Erythroblast (primary cell): ENCODE measurements at places on chromosomes 16 and 17.
A peak's percentile ranks its signal among the peaks of the same experiment; 100 is the strongest.

DNA sequence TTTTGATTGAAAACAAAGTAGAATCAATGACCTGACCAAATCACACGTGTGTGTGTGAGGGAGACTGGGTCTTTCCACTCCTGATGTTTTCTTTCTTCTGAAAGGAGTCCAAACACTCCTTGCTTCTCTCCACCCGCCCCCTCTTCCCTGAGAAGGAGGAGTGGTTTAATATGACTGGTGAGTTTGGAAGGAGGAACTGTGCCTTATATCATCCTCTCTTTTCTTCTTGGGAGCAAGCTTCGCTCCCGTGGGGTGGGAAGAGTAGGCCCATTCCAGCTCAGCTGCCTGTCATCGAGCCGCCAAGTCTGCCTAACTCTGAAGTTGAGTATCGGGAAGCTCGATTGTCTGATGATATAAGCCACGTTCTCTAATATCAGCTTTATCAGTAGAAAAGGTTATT, 96.5 kb downstream of the YPEL2 start:
- no peak for DNase-seq

- no peak for DNase-seq
Measured at GRCh38 chr16:75570396-75571065, 4.4 kb downstream of the GABARAPL2 start.

GRCh38 chr16:3677994-3678393, 23.5 kb downstream of the DNASE1 start:
- DNase-seq, result no peak

DNA sequence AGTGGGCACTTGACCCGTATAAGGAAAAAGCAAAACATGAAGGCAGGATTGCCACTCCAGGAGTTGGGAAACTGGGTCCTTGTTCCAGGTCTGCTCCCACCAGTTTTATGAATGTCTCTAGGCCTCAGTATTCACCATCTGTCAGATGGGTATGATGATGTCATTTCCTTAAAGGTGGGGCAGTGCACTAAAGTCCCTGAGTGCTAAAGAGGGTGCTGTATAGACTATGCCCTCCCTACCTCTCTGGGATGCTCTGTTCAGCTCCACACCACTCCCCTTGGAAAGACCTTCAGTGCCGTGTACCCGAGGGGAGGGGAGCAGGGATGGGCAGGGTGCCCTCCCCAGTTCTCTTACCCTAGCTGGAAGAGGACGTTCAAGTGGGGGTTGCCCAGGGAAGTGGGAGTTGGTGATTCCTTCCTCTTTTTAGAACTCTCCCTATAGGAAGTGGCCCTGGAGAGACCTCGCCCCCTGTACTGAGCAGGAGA, 2.2 kb downstream of the LASP1 start:
- DNase-seq, result no peak

DNA sequence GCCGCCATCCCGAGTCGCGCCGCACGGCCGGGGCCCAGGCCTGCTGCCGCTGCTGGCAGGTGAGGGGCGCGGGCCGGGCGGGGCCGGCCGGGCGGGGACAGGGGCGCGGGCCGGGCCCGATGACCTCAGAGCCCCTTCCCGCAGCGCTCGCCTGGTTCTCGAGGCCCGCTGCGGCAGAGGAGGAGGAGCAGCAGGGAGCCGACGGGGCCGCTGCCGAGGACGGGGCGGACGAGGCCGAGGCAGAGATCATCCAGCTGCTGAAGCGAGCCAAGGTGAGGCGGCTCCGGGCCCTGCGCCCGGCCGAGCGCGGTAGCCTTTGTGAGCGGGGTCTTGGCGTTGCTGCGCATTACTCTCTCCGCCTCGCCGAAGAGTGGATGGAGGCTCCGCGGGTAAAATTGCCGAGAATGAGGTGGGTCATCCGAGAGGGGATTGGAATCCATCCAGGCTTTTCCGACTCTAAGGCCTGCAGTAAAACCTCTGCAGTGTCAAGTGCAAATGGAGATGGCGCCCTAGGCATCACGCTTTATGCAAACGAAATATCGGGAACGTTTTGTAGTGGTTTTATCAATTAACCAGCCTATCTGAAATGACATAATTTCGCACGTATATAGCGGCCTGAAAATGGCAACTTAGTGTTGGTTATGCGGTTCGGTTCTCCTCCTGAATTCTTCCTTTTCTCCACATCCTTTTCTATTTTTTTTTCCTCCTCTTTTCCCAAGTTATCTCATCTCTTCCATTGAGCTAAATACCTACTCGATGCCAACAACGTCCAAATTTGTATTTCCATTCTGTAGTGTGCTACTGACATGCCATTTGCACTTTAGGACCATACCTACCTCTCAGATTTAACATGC, 577 bp downstream of the TTC19 start:
- DNase-seq, result peak; percentile 85

DNA sequence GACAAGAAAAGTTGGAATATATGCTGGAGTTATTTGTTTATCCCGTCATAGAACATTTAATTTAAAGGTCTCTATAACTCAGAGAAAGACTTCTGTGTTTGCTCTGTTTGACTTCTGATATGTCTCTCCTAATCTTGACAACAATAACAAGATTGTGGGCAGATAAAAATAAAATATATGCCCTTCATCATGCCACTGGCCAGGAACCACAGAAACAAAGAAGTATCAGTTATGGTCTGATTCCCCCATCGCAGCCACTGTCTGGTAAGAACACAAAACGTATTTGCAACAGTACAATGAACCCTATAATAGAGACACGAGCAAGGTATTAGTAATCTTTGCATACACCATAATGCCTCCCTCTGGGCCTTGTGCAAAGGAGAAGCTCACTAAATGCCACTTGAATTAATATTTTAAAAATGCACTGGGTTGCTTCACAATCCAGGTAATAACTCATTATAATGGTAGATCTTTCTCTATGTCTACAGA, 1498.3 kb downstream of the CDH11 start:
- no peak for DNase-seq

GRCh38 chr17:45016823-45017222, 34.6 kb downstream of the DCAKD start:
- DNase-seq, result no peak

DNA sequence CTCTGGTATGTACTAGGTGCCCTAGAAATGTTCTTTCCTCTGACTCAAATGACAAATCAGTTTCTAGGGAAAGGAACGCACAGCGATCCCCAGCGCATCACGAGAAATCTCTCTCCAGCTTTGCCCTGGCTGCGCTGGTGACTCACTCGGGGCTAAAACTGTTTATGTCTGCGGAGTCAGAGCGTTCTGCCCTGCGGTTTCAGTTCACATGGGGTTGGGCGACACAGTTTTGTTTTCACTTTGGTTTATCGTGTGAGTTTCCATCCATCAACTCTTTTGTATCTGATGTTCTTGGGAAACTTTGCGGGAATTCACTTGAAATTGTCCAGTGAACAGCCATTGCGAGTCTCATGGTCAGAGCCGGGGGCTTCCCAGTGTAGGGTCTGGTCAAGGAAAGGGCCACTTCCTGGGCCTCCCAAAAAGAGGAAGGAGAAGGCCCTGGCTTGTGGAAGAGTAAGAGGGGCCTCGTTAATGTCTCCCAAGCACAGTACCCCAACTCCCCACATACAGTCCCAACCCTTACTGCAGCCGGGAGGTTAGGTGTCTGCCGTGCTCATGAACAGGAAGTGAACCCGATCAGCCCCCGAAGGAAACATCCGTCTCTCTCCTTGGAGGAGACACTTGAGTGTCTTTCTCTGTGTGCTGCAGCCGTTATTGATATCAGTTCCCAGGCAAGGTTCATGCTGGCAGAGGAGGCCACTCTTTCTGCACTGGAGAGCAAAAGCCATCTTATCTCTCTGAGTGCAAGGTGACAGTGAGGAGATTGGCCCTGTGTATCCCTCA, 643.2 kb downstream of the WWOX start:
- DNase-seq, result peak; percentile 80
